Renal cortical epithelial cell (primary cell): ENCODE measurements at places on chromosomes 3 and 15.

GRCh38 chr3:66437341-66437929 is 63.4 kb downstream of the LRIG1 start:
- no peak for DNase-seq

GRCh38 chr15:96756656-96757055 is 426.2 kb downstream of the NR2F2 start:
- no peak for DNase-seq

- peak; percentile 97 for DNase-seq
Observed at GRCh38 chr3:66428733-66429132, 72.1 kb downstream of the LRIG1 start.

DNA sequence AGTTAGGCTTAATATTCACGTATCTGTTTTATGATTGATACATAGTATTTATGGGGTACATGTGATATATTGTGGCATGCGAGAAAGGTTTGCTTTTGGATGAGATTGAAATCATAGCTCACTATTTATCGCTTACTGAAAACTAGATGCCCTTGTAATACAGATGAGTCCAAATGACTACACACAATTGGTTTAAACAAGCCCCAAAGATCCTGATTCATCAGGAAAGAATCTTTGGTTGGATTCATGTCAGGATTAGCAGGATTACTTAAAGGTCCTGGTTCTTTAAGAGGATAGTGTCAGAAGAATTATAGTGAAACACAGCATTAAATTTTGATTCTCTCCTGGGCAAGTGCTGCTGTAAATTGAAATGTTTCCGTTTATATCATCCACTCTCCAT is 18.6 kb upstream of the AADAC start:
- DNase-seq = peak; percentile 61

DNA sequence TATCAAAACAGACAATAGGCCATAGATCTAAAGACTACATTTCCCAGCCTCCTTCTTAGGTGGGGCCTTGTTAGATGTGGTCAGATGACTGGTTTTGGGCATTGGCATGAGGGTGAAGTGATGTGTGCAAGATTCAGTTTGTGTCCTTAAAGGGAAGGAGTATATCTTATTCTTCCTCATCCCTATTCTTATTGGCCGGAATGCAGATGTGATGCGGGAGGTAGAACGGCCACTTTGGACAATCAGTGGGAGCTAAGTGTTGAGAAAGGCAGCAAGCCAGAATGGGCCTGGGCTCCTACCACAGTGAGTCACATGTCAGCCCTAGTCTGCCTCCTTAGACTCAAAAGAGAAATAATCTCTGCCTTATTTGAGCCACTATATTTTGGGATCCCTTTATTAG is 89.8 kb upstream of the MEX3B start:
- peak; percentile 31 for DNase-seq

DNA sequence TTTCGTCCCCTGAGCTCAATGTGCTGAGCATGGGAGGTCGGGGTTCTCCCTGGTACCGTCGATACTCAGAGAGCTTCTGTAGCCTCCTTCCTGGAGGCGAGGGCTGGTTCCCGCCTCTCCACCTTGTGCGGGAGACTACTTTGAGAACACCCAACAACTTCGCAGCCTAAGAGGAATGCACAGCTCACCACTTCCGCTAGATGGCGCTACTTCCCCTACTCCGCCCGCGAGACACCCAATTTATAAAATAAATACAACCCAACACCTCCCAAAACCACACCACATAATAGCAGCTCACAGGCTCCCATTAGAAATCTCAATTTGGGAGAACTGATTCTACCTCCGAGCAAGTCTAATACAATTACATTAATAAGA is 1.2 kb downstream of the RGMA start:
- DNase-seq = peak; percentile 37

GRCh38 chr3:104291878-104292277 is 1074.8 kb upstream of the ALCAM start:
- DNase-seq = no peak

DNA sequence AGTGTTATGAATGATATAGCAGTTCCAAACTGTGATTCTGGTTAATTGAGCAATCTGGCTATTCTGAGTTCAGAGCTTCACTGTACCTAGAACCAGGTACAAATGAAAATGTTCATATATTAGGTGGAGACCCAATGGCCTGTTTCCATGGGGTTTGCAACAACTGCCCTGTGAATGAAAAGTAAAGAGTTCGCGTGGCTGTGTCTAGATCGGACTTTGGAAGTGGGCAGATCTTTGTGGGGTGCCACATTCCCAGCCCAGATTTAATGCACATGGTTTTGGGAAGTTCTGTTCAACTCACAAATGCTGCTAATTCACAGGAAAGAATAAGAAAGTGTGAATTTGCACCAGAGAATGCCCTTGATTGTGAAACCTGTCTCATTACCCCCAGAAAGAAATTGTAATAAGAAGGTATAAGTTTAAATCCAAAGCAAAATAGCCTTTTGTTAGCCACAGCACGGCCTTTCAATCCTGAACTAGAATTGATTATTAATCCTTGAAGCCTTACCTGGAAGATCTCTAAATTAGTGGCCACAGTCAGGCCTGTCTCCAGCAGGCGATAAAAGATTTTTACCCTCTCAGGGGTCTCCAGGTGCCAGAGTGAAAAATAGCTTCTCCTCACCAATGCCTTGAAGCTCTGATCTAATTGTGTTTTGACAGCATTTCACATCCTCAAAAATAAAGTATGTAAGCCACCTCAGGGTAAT is 22.6 kb downstream of the WHAMM start:
- peak; percentile 42 for DNase-seq

DNA sequence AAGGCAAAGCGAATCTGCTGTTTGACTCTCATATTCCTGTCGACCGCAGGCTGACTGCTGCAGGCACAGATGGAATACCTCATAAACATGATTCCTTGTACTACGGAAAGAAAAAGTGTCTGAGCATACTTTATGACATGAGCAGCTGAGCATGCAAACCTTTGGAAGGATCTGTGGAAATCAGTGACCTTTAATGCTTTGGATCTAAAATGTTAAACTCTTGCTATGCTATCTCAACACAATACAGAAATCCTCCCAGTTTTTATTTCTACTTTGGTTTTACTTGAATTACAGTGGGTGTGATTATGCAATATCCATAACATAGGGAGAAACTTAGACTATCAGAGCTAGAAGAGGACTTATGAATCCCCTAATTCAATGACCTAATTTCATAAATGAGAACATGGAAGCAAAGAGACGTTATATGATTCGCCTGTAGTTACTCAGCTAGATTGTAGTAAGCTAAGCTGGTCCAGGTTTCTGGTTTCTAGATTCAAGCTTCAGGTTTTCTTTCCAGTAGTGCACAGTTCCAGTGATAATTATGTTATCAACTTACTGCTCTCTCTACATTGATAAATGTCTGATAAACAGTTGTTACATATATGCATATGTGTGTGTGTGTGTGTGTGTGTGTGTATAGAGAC is 127.6 kb upstream of the GBE1 start:
- no peak for DNase-seq
